Astrocyte of the spinal cord (primary cell): ENCODE measurements at places on chromosomes 2 and 18.

- no peak for DNase-seq
Measured at GRCh38 chr2:239288951-239289511, 111.8 kb downstream of the HDAC4 start.

GRCh38 chr2:171999161-171999560, 592 bp upstream of the METAP1D start:
- DNase-seq, result no peak

GRCh38 chr2:8659092-8659734, 22.6 kb upstream of the ID2 start:
- no peak for DNase-seq

GRCh38 chr18:45026162-45026561, 345.5 kb downstream of the SETBP1 start:
- DNase-seq, result no peak

- DNase-seq, result no peak
Measured at GRCh38 chr2:190843890-190844699, 36.5 kb upstream of the GLS start.

DNA sequence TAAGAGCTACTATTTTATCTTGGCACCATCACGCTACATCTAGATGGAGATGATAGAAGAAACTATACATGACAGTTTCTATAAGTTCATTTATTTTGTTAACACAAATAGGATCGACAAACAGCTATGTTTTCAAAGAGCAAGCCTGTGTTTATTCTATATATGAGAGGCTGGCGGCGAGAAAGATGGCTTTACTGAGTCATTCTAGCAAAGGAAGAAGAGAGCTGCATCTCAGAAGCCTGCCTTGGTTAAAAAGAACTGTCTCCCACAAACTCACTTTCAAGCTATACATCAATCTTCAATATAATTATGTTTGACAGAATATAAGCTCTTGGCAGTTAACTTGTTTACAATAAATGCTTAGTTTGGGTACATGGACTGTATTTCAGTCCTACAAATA, 13.0 kb downstream of the SATB2 start:
- DNase-seq, result no peak

DNA sequence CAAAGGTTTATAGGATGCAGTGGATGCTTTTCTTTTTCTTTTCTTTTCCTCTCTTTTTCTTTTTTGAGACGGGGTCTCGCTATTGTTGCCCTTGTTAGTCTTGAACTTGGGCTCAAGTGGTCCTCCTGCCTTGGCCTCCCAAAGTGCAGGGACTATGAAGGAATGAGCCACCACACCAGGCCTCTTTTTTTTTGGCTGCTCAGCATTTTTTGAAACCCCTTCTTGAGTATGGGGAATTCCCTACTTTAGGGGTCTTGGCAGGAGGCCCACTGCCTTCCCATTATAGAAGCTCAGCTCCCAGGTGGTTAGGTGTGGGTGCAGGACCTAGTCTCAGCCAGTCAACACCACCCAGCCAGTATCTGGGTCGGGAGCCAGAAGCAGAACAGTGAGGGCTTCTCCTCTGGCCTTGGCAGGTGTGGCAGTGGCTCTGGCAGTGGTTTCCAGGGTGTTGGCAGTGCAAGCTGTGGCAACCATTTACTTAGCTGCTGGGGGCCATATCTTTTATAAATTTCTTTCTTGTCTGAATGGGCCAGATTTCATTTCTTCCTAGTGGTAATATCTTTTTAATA, 51.4 kb upstream of the ACYP2 start:
- DNase-seq, result no peak

- DNase-seq, result no peak
Measured at GRCh38 chr2:101114815-101115214, 36.4 kb downstream of the TBC1D8 start.

- no peak for DNase-seq
Measured at GRCh38 chr2:60957643-60958042, 59.9 kb upstream of the PEX13 start.

DNA sequence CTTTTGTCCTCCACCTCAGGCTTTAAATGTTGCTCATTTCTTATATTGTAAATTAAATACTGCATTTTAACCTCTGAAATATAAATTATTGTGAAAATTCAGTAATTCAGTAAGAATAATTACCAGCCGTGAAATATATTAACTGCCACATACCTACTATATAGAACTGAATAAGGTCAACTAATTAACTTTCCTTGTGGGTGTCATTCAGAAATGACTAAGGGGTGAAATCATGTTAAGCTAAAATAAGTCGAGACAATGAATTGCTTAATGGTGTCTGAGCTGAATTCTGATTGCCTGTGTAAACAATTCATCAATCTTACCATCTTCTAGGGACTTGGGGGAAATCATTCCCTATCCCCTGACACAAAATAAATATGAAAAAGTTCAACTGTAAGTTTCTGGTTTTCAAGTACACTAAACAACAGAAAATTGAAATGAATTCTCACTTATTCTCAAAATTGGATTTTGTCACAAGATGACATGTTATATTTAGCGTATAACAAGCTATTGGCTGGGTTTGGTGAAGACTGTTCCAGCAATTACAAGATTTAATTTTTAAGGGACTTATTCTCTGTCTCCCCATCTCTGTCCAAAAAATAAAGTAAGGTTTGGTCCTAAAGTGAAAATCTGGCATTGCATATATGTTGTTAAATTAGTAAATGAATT, 255.1 kb downstream of the METTL4 start:
- no peak for DNase-seq
